ENCODE measurements at places on chromosomes 2 and 18. TPM values are rescaled to one million over a fixed set of nuclear protein-coding genes. Genes with fewer than 3 reads are reported as not detected.
A peak's percentile ranks its signal among the peaks of the same experiment; 100 is the strongest.

DNA sequence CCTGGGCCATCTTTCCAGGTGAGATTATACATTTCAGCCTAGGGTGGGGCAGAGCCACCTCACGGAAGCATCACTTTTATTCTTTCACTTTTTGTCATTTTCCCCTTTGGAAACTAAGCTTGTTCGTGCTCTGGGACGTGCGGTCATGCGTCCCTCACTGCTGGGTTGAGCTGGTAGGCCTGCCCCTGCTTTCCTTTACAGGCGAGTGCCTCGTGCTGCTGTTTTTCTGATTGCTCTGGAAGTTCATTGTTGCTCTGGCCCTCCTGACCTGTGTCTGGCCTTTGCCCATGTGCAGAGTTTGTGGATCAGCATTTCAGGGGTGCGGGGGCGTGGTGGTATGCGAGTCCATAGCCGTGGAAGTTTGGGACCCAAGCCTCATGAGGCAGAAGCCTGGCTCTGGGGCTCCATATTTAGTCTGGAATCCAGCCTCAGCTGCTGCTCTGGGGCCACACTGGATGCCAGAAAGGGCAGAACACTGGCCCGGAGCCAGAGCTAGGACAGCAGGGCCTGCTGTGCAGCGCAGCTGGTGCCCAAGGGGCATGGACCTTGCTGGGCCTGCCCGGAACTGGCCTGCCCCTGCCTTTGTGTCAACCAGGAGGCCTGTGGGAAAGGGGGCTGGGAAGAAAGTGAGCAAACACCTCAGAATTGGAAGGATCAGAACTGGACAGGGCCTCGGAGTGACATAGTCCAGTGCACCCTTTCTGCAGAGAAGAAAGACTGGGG is 51.1 kb downstream of the CTIF start:
- DNase-seq, result peak; percentile 93

DNA sequence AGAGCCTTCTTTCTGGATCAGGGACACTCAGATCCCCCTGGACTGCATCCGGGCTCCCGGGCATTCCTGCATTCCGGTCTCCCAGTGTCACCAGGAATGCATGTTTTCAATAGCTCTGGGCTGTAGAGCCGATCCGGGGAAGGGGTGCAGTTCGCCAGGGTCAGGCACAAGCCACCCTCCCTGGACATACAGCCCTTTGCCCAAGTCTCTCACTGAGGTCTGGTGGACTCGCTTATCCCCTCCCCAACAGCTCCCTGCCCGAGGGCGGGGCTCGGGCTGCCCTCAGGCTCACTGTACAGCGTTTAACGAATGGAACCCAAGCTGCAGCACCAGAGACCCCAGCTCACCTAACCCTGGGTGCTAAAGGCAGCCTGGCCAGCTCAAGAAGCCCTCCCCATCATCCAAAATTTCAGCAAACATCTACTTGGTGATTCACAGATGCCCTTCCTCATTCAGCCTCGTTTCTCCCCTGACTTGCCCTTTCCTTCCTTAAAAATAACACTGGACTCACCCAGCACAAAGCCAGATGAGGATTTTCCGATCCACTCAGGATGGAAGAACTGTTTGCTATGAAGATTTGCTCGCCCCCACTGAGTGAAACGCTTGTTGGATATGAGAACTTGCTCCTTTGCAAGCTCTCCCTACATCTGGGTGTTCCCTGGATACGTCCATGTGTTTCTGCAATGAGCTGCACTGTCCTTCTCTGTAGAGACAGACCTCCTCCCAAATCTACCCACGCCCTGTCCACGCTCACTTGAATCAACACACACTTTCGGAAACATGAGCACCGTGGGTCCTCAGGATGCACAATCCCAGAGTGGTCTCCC is 58.1 kb downstream of the PXDN start:
- DNase-seq, result no peak

DNA sequence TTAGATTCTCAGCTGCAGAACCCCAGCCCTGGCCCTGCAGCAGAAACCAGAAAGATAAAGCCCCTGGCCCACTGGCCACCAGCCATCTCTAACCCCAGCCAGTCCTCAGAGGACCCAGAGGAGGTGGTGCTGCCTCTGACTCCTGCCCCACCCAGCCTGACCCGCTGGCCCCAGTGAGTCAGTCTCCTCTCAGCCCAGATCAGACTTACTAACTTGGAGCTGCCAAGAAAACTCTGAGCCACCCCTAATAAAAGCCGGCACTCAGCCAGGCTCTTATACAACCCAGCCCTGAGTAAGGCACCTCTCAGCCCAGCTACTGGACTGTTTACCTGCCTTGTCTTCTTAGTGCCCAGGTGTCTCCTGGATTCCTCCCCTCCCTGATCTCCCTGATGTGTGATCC is 2.0 kb downstream of the SLC14A2 start:
- DNase-seq, result no peak

GRCh38 chr2:142037066-142037465 is 93.8 kb downstream of the LRP1B start:
- DNase-seq, result no peak

GRCh38 chr2:207180741-207181140 is 15.0 kb upstream of the KLF7 start:
- DNase-seq, result no peak

DNA sequence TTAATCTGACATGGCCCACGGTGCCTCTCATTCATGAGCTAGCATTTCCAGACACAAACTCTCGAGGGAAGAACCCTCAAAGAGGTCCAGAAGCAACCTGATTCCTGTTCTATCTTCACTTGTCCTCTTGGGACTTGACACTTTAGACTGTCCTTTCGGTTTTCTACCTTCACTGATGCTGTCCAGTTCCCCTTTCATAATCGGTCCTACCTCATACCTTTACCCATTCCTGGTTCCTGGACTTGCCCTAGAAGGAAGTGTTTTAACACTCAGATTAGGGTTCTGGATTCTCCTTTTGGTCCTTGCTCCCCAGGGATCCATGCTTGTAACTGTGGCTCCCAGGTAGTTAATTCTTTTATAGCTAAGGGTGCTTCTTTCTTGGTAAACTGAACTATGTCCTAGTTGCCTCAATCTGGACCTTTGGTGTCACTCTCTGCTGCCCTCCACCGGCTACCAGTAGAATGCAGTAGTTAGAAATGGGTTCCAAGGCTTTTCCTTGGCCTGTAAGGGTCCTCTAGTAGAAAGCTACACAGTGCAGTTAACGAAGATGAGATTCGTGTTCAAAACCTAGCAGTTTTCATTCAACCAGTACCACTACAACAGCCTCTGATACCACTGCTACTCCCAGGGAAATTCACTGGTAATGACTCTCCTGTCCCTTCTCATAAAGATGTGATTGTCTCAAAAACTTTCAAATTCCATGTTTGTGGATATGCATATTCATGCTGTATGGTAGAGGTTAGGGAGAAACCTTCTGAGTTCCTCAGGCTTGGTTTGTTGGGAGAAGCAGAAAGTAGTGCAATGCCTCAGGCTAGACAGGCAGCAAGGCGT is 178.1 kb upstream of the CYP26B1 start:
- DNase-seq, result peak; percentile 49

- DNase-seq, result no peak
Measured at GRCh38 chr2:37671816-37672103, 318 bp upstream of the CDC42EP3 start.

- DNase-seq, result no peak
Measured at GRCh38 chr2:20585710-20586594, 64.9 kb downstream of the HS1BP3 start.

DNA sequence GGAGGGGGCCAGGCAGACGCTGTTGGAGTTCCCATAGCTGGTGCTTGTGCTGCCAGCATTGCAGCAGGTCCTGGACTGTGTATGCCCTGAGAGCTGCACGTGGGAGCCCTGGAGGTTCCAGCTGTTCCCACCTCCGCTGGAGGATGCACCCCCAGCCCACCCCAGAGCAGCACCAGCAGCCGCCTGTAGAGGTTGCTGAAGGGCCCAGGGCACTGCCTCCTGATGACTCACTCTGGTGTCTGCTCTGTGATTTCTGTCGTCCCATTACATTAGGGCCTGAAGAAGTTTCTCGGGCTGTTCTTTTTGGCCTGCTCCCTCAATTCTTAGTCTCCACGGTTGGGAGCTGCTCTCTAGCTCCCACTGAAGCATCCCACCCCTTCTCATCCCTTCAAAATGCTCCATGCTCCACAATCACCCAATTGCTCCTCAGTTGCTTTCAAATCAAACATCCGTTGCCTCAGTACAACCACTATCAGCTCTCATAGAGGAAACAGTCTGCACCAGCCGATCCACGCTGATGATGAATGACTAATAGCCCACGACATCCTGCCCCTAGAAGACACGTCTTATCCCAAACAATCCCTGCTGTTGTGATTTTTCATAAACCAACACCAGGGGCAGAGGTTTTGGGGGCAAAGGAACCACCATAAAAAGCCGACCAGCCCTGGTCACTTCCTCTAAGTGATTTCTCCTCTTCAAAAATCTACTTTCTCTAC is 65.2 kb upstream of the RNF152 start:
- DNase-seq, result no peak

DNA sequence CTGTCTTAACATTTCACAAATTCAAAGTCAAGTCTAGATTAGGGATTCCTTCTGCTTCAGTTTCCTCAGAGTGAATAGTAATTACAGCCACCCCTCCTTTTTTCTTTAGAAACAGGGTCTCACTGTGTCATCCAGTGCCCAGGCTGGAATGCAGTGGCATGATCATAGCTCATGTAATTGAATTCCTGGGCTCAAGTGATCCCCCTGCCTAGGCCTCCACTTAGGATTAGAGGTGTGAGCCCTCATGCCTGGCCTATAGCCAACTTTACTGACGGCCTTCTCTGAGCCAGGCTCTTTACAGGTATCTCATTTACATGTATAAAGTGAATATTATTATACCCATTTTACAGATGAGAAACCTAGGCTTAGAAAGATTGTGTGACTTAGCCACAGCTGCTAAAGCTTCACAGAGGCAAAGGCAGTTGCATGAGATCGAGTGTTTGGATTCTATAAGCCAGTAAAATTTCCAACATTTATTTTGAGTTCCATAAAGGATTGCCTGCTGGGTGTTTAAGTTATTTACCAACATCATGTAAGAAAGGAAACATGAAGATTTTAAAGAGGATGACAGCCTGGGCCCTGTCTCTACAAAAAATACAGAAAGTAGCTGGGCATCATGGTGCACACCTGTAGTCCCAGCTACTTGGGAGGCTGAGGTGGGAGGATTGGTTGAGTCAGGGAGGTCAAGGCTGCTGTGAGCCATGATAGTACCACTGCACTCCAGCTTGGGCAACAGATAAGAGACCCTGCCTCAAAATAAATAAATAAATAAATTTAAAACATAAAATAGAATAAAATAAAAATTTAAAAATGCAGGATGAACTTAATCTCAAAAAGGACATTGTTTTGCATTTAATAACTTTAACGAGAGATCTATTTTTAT is 1.8 kb downstream of the ENOSF1 start:
- no peak for DNase-seq

- no peak for DNase-seq
Measured at GRCh38 chr2:75607988-75608683, 38.4 kb upstream of the MRPL19 start.

DNA sequence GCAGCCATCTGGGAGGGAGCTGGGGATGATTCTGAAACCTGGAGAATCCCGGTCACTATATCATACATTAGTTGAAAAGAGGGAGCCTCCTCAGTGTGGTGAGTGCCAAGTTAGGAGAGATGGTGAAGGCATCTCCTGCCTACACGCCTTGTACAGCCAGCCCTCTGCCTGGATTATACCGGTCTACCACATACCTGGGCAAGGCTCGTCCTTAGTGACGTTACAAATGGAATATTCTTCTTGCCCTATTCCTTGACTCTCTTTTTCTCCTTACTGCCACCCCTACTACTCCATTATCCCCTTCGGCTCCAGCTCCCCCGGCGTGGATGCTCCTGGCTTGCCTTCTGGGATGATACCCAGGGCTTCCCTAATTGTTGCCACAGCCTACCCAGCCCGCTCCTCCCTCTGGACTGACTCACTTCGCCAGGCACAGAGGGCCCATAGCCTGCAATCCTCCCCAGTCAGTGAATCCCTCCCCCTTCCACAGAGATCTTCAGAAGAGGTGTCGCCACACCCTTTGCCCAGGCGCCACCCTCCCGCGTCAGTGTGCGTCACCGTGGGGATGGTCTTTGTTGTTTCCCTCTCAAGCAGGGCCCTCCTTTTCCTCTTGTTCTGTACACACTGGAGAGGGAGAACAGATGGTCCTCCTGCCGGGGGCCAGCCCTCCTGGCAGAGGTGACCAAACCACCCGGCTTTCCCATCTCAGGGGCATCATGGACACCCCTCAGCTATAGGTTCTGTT is 115.2 kb upstream of the EPAS1 start:
- DNase-seq, result peak; percentile 40

DNA sequence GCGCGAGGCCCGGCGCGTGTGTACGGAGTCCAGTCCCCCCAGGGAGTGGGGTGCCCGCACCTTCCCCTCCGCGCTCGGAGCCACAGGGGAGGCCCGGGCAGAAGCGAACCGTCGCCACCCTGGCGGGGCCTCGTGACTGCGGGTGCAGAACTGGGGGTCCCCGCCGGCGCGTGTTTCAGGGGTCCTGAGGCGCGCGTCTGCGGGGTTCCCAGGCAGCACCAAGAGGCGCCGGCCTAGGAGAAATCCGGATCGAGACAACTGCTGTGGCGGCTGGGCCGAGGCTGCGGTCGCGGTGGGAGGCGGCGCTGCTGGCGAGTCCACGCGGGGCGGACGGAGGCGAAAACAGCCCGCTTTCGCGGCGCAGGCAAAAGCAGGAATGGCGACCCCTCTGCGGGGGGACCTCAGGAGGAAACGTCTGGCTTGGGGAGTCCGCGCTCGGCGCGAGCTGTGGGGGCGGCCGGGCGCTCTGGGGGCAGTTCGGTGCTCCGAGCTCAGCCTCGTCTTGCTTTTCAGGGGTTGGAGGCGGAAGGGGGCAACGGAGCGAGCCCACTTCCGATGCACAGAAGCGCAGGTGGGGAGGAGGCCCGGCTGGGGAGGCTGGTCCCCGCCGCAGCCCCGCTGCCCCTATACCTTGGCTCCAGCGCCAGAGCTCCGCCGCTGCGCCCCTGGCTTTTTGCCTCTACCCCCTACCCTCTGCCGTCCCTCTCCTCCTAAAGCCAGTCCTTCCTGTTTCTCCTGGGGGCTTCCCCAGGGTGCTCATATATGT is 81.5 kb upstream of the LDLRAD4 start:
- DNase-seq, result no peak

DNA sequence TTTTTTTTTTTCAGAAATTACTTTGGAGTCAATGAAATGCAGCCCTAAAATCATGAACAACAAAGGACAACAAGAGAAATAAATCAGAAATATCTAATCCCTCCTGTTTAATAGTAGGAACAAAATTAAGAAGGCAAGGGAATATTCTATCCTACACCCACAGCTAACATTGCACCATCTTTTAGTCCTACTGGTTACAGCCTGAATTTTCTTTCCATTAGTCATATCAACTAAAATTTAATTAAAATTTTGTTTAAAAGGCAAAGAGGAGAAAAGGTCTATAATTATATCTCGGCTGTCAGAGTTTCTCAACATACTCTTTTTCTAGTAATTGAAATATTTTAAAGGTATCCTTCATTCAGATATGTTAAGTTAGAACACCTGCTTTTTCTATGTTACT is 61.9 kb downstream of the DTNA start:
- no peak for DNase-seq

GRCh38 chr2:7430421-7430868 is 513.2 kb downstream of the RNF144A start:
- no peak for DNase-seq

The ANKRD36C gene
- total RNA-seq, result 2.4 TPM

The TEX44 gene
- total RNA-seq, result not detected

The AGPS gene
- total RNA-seq, result 31.0 TPM

The RSAD2 gene
- total RNA-seq, result 1.6 TPM

The FBXO48 gene
- total RNA-seq, result 1.3 TPM

The PFN4 gene
- 0.45 TPM for total RNA-seq

The WNT6 gene
- total RNA-seq, result 0.28 TPM

The GCG gene
- not detected for total RNA-seq

The ACOXL gene
- not detected for total RNA-seq

The ATP6V1B1 gene
- not detected for total RNA-seq

The ITGB1BP1 gene
- total RNA-seq, result 28.6 TPM

The MERTK gene
- 14.3 TPM for total RNA-seq
